ENCODE measurements at places on chromosomes 3 and 15.

- DNase-seq = no peak
Measured at GRCh38 chr3:70606018-70606417, 293.6 kb upstream of the MDFIC2 start.

DNA sequence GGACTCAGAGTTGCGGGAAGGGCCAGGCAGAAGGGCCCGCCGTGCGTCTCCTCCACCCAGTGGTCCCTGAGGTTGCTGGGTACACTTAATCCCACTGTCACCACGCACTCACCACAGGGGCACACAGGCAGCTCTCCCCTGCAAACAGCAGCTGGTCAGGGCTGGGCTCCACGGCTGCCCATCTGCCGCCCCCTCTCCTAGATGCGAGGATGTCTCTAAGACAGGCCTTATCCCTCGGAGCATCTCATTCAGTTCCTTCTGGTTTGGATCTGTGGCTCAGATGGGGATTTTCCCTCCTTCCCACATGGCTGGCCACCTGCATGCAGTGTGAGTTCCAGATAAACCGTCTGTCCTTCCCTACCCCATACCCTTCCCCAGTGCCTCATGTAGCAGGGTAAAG lies 26.3 kb downstream of the MRPS11 start:
- DNase-seq = no peak

- no peak for DNase-seq
Measured at GRCh38 chr3:127041933-127042332, 59.0 kb downstream of the PLXNA1 start.

DNA sequence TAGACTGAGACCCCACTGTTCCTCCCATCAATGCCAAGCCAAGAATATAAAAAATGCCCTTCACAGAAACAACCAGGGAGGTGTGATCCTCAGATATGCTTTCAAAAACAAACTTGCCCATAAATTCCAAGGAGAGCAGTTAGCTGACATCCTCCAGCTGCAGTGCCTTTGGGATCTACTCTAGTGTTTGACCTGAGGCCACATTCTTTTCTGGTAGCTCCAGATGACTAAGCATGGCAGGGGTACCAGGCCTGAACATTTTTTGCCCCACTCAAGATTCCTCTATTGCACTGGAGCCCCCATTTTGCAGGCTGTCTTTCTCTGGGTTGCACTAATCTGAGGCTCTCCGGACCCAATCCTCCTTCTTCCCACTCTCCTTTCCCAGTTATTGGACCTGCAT lies 27.9 kb upstream of the ACP3 start:
- DNase-seq = no peak

DNA sequence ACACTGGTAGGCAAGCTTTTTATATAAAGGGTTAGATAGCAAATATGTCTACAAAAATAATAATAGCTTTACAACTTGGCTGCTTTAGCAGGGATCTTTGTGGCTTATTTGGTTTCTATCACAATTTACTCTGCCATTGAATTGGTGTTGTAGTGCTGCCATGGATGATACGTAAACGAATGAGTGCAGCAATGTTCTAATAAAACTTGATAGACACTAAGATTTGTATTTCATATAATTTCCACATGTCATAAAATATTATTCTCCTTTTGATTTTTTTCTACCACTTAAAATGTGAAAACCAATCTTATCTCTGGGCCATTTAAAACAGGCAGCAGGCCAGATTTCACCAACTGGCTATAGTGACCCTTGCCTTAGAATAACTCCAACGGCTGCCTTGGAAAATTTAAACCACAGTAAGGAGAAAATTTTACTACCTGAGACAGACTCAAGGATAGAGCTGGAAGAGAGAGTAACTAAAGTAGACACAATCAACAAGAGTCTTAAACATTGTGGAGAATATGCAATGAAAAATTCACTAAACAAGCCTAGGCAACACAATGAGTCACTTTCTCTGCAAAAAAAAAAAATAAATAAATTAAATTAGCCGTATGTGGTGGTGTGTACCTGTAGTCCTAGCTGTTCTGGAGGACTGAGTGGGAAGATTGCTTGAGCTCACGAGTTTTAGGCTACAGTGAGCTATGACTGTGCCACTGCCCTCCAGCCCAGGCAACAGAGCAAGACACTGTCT lies 8.1 kb downstream of the NPHP3 start:
- DNase-seq = no peak

DNA sequence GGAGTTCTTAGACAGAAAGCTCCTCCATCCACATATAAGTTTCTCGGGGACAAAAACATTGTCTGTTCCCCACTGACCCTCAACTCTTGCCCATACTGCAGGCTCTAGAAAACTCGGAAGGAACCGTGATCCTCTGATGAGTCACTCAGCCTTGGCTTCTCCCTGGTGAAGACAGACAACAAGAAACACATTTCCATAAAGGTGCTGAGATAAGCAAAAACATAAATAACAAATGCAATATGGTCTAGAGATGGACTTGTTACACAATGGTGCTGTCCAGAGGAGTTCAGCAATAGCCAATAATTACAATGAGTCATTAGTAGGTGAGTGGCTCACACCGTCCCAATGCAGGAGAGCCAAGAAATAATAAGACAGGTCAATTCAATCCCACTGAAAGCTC lies 43.7 kb downstream of the MAGI1 start:
- no peak for DNase-seq

DNA sequence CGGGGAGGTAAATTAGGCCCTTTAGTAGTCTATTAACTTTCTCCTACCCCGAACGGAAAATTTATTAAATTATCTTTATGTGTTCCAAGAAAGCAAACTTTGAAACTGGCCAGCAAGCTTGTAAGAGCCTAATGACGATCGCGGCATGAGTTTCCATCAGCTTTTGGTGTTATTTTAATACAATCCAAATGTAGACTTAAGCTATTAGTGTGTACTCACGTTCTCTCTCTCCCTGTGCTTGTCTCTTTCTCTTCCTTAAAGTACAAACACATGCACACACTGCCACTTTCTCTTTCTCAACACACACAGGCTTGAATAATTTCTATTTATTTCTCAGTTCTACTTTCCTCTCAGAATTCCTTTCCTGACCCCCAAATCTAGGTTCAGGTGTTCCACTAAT lies 108.8 kb upstream of the MME start:
- peak; percentile 51 for DNase-seq

GRCh38 chr15:81286621-81287121 lies 37.3 kb downstream of the STARD5 start:
- DNase-seq = peak; percentile 87

GRCh38 chr15:39799552-39800011 lies 16.9 kb upstream of the FSIP1 start:
- DNase-seq = peak; percentile 63

DNA sequence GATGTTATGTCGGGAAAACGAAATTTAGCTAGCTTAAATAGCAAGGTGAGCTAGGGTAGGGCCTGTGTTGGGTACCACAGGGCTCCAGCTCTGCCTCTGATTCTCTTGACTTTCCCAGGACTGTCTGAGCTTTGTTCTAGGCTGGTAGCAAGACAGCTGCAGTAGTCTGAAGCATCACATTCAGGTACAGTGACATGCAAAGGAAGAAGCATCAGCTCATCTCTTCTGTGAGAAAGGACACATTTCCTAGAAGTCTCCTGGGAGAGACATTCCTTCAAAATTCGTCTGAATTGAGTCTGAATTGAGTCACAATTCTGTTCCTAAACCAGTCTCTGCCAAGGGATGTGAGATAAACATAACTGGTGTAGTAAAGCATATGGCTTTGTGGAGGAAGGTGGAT lies 8.5 kb upstream of the UBXN7 start:
- DNase-seq = no peak
